ENCODE measurements at places on chromosomes 3 and 15.

DNA sequence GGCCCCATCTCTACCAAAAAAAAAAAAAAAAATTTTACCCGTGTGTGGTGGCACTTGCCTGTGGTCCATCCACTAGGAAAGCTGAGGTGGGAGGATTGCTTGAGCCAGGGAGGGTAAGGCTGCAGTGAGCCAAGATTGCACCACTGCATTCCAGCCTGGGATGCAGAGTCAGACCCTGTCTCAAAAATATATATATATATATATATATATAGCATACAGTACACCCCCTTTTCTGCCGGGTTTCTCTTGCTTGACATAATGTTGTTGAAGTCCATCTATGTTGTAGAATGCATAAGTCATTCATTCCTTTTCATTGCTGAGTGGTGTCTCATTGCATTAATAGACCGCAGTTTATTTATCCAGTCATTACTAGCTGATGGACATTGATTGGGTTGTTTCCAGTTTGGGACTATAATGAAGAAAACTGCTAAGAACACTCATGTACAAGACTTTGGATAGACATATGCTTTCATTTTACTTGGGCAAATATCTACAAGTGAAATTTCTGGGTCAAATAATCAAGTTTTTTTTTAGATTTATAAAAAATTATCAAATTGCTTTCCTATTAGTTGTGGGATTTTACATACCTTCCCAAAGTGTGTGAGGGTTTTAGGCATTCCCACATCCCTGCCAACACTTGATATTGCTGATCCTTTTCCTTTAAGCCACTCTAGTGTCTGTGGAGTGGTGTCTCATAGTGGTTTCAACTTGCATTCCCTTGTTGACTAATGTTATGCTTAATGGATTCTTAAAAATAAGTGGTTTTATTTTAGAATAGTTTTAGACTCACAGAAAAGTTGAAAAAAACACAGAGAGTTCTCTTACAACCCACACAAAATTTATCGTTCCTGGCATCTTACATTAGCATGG lies 2.1 kb upstream of the PRR20G start:
- no peak for DNase-seq

- peak; percentile 10 for DNase-seq
These were observed 45.0 kb upstream of the FGF12 start for GRCh38 chr3:192772240-192772894.

DNA sequence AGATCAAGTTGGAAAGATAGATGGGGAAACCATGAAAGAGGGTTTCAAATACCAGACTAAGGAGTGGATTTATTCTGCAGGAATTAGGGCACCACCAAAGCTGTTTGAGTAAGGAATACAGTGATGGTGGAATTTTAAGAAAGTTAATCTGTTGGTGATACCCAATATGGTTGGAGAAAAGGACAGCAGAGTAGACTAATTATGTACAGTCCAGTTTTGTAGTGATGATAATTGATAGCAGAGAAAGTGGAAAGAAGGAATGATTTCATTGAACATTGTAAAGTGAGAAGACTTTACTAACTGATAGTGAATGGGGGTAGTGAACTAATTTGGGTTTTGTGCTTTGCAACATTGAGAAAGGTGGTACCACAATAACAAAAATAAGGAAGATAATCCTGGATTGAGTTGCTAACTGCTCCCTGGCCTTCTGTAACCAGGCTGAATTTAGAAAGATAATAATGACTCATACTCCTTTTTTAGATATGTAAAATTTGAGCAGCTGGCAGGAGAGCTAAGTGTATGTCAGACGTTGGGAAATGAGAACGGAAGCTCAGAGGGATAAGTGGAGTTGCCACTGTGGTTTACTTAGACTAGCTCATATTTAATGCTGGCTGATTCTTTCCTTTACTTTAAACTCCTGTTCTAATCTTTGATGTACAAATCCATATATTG lies 16.9 kb downstream of the TCAIM start:
- DNase-seq, result no peak

- DNase-seq, result no peak
These were observed 146.8 kb downstream of the ROBO2 start for GRCh38 chr3:77186728-77187127.

- DNase-seq, result no peak
These were observed 11.4 kb upstream of the HTR3E start for GRCh38 chr3:184085389-184085852.

GRCh38 chr3:172840913-172841312 lies 90.4 kb downstream of the ECT2 start:
- DNase-seq, result no peak
